ENCODE measurements at places on chromosomes 11 and 22.

DNA sequence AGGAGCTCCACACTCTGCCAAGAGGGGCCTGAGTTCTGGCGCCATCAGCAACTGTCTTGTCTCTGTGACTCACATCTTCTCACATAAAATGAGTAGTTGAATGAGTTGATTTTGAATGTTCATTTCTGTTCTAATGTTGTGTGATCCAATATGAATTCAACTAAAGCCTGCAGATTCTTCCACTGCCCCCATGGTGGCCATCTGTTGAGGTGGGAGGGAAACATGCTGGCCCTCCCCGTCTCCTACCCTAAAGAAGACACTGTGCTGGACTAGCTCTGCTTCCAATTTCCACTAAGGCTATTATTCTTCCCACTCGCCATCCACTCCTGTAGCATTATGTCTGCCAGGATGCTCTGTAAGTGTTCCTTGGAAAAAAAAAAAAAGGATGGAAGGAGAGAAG, 555.6 kb upstream of the LARGE1 start:
- DNase-seq = no peak

GRCh38 chr11:24944891-24945290, 448.0 kb downstream of the LUZP2 start:
- no peak for DNase-seq

- no peak for DNase-seq
Observed at GRCh38 chr11:37390576-37391083, 792.6 kb upstream of the RAG2 start.

- no peak for DNase-seq
Observed at GRCh38 chr11:92440701-92441442, 216.3 kb downstream of the FAT3 start.

- no peak for DNase-seq
Observed at GRCh38 chr11:80593648-80594374, 1153.0 kb upstream of the TENM4 start.

- DNase-seq = no peak
Observed at GRCh38 chr22:25759825-25760231, 17.8 kb downstream of the MYO18B start.
